ENCODE measurements at places on chromosomes 11 and 22.
A peak's percentile ranks its signal among the peaks of the same experiment; 100 is the strongest.

- no peak for DNase-seq
Measured at GRCh38 chr11:2516276-2517015, 71.6 kb downstream of the KCNQ1 start.

DNA sequence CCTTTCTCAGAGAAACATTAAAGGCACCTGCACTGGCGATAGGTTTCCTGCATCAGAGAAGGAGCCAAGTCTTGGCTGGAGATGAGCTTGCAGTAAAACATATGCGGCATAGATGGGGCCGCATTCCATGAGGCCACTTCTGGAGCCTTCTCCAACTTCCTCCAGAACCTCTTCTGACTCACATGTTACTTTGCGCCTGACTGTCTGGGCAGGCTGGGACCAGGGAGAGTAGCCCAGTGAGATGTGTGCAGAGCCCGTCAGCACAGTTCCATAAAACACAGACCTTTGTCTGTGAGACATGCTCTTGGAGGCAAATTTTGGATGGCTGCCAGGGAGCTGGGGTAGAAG is 55.4 kb upstream of the BID start:
- DNase-seq = no peak

GRCh38 chr11:1307998-1308742 is 1.3 kb downstream of the TOLLIP start:
- DNase-seq = peak; percentile 37

DNA sequence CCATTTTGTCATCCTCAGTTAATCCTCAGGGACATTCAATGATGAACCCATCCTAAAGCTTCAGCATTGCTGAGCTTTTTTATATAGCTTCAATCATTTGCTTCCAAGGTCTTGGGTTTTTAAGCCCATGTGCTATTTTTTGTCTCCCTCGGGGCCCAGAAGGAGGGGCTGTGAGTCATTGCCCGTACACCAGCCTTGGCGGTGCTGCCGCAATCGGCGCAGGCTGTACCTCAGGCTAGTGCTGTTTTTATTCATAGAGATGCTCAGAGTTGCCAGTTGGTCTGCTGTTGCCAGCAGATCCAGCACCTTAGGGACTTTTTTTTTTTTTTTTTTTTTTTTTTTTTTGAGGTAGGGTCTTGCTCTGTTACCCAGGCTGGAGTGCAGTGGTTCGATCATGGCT is 35.5 kb downstream of the ACO2 start:
- no peak for DNase-seq

GRCh38 chr11:73637012-73637411 is 9.4 kb upstream of the PLEKHB1 start:
- no peak for DNase-seq

DNA sequence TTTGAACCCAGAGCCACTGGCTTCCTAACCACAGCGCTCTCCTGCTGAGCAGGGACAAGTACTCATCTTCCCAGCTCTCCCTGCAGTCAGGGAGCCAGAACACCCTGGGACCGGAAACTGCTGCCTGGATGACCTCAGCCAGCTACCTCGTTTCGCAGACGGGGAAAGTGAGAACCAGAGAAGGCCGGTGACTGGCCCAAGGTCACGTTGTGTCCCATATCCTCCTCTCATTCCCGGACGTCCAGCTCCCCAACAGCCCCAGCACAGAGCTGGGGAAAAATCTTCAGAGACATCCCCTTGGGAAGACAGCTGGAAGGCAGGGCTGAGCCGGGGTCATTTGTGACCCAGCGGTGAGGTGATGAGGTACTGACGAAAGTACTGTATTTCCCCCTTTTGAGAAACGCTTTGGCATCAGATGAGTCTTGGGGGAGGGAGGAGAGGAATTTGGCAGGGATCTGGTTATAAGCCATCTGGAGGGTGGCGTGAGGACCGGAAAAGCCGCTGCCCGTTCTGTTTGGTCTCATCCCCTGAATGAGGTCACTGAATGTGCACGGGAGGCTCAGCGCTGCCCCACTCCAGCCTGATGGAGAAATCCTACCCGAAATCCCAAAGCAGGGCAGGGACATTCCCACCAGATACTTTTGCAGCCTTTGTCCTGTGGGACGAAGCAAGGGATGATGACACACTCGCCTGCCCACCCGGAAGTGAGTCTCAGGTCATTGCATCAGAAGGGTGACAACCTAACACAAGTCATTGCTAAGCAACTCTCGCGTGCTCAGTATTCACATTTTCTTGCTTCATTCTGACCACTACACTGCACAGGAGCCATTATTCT is 41.1 kb downstream of the LIF start:
- DNase-seq = peak; percentile 93

DNA sequence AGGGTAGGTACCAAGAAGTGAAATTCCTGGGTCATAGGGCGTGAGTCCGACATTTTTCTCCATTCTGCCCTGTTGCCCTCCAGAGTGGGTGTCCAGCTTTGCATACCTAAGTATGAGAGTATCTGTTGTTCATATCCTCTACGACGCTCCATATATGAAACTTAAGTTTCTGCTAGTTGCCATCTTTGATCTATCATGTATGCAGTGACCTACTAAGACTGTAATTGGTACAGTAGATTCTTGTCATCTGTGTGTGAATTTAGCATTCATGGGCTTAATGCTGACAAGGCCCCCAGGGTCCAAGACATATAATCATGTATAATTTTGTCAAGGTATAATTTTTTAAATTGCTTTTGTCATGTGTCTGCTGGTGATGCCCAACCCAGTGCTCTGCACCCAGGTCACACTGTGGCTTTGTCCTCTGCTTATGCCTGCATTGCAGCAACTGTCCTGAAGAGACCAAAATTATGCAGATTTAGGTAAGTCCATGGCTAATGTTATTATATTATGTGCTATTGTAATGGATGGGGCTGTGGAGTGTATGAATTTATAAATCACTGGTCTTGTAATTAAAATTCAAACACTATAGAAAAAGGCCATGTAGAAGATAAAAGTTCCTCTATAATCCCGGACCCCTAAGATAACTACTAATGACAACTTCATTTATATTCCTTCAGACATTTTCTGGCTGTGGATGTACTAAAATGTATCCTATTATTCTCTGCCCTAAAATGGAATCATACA is 12.2 kb downstream of the NEAT1 start:
- no peak for DNase-seq

DNA sequence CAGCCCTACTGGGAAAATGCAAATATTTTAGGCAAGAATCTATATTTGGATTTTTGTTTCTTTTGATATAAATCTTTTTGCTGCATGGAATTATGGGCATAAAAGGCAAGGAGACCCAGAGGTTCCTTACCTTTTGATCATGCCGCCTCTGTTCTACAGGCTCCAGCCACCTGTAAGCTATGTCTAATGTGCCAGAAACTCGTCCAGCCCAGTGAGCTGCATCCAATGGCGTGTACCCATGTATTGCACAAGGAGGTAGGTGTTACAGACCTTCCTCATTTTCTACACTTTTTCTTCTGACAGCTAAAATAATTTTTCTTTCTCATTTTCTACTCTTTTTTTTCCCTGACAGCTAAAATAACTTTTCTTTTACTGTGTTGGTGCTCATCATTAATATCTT is 8.2 kb upstream of the BACE1-AS start:
- DNase-seq = no peak

GRCh38 chr11:8267831-8268529 is 4.3 kb upstream of the LMO1 start:
- DNase-seq = peak; percentile 22

DNA sequence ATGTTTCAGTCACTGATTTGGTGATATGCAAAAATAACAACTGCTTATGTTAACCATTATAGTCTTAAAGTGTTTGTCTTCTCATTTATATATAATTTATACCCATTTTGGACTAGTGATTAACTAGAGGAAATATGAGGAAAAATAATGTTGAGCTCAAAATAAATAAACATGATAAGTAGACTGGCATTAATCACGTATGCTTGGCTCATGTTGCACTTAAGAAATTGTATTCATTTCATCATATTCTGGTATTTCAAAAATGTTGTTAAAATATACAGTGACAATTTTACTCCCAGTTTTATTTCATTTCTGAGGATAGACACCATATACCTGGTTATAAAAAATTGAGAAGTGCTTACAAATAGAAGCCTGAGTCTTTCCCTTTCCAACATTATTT is 3.8 kb upstream of the OR10D3 start:
- DNase-seq = no peak

DNA sequence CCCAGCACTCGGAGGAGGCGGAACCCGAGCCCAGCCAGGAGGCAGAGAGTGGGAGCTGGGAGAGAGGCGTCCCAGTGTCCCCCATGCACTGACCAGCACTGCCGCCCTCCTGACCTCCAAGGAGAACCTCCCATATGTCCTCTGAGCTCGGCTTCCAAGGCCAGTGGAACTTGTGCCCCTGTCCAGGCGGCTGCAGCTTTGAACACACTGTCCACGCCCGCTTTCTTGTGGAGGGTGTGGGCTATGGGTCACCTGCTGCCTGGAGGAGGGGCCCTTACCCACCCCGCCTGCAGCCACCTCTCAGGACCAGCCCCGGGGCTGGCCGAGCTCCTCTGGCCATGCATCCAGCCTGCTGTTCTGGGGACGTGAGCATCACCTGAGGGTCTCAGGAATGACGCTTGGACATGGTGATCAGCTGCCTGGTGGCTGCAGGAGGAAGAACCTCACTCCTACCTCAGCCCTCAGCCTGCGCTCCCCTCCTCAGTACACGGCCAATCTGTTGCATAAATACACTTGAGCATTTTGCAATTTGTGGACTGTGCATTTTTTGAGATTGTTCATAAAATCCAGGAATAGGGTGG is 22.2 kb upstream of the MUC5B start:
- DNase-seq = no peak

- no peak for DNase-seq
Measured at GRCh38 chr22:24506802-24507438, 11.8 kb downstream of the UPB1 start.

DNA sequence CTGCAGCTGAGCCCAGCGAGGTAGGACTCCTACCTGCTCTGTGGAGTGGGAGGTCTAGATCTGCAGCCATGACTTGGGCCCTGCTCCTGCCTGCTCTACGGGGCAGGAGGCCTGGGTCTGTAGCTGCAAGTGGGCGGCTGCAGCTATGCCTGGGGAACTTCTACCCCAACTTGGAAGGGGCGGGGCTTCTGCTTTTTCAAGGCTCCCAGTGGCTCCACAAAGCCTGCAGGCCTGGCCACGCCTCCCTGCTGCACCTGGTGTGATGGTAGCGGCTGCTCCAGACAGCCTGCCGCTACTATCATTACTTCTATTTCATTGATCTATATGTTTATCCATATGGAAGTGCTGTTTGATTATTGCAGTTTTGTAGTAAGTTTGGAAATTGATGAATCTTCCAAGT is 121.2 kb downstream of the NELL1 start:
- no peak for DNase-seq

DNA sequence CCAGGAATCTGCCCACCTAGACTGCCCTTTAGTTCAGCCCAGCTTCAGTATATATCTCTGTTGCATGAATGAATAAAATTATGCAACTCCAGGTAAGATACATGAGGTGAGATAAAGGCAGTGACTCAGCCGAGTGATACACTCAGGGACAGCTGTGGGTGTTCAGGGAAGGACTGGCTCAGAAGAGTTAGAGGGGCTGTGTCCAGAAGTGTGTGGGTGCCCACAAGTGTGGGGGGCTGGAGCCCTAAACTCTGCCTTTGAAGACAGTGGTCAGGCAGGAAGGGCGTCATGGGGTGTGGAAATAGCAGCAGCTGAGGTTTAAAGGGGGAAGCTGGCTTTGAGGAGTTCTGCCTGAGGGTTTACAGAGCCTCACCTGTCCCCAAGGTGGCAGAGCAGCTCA is 8.3 kb downstream of the FTH1 start:
- DNase-seq = no peak

GRCh38 chr11:115893461-115894099 is 389.4 kb upstream of the CADM1 start:
- DNase-seq = no peak

DNA sequence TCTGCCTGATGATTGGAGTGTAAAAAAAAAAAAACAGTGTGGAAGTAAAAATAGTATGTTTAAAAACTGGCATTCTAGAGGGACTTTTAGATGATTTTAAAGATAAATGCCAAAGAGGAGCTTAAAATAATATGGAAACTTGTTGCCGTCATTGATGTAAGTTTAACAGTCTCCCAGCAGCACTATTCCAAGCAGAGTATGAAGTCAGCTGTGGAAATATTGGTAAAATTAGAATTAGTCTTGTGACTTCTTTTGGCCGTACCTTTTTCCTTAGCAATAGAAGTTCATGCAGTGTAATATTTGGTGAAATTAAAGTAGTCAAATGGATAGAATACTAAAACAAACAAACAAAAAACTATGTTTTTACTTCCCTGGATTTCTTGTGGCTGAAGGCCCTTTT is 134.9 kb downstream of the METTL15 start:
- DNase-seq = no peak

DNA sequence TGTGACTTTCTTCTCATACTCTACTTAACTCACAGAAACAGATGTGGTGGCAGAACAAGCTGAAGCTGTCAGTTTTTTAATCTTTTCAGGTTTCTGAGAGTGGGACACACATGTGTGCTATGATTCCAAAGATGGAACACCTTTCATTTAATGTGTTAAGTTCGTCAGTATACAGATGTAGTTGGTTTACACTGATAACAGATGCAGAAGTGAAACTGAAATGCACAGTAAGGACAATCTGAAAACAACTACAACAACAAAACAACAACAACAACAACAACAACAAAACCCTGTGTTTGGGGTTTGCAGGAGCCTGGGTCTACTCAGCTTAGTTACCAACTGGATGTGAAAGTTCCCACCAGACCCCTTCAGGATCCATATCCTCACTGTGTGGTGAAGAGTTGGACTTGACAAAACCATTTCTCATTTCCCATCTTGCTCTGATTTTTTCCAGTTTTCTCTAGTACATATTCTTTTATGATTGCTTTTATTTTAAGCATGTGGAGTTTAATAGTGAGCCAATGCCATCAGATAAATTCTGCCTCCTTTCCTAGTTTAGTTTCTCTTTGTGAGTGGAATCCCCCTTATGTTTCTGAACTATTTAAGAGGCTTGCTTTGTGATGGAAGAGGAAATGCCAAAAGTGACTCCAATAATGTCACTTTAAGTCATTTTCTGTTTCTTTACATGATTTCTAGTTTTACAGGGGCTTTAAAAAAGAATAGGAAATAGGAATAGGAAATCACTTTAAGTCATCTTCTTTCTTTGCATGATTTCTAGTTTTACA is 47.8 kb downstream of the ARHGAP42 start:
- no peak for DNase-seq

DNA sequence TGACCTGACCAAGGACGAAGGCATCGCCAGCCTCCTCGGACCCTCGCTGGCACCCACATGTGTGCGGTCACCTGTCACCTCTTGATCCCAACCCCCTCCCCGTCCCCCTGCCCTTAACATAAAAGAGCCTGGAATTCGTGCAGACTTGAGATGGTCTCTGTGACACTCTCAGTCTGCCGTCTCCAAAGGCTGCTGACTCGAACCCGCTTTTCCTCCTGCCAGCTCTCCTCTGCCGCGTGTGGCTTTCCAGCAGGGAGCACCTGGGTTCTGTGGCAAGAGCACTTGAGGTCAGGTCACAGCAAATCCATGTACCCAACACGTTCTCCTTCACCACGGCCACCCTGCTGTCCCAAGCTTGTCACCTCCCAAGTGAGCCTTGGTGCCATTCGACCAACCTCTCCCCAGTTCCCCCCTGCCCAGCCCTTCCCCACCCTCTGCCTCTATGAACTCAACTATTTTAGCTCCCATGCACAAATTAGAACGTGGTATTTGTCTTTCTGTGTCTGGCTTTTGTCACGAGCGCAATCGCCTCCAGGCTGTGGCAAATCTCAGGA is 207.6 kb downstream of the BRD1 start:
- DNase-seq = no peak

GRCh38 chr11:1351278-1351937 is 38.3 kb upstream of the BRSK2 start:
- no peak for DNase-seq

Measured in MG63 (cell line).